ENCODE measurements at places on chromosomes 1 and 21.

- DNase-seq: no peak
These were observed 56.1 kb upstream of the SH3GLB1 start for GRCh38 chr1:86648255-86648654.

DNA sequence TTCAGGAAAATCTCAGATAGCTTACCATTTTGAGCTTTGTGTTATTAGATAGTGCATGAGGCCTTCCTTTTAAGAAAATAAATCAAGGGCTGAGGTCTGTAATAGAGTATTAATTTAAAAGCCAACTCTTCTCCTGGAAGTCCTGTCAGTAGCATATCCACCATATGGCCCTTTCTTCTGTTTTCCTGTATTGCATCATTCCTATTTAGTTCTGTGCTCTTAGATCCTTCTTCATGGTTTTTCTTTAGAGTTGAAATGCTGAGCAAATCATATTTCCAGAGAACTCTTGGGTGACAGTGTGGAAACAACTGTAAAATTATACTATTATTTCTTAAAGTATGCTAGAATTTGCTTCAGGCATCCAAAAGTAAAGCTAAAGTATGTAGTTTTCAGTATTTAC is 91.7 kb downstream of the TTC3 start:
- no peak for DNase-seq

GRCh38 chr1:22508329-22508728 is 55.0 kb upstream of the EPHA8 start:
- no peak for DNase-seq

DNA sequence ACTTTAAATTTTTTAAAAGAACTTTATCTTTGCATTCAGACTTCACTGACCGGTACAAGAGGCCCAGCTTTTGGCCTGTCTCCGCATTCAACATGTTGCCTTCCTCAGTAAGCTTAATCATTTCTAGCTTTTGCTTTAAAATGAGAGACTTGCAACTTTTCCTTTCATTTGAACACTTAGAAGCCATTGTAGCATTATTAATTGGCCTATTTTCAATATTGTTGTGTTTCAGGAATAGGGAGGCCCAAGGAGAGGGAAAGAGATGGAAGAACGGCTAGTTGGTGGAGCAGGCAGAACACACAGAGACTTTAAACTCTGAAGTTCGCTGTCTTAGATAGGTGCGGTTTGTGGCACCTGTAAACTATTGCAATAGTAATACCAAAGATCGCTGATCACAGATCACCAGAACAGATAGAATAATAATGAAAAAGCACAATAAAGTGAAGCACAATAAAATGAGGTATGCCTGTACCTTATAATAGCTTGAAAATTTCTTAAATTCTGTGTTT is 31.4 kb downstream of the RABGAP1L start:
- DNase-seq: no peak

DNA sequence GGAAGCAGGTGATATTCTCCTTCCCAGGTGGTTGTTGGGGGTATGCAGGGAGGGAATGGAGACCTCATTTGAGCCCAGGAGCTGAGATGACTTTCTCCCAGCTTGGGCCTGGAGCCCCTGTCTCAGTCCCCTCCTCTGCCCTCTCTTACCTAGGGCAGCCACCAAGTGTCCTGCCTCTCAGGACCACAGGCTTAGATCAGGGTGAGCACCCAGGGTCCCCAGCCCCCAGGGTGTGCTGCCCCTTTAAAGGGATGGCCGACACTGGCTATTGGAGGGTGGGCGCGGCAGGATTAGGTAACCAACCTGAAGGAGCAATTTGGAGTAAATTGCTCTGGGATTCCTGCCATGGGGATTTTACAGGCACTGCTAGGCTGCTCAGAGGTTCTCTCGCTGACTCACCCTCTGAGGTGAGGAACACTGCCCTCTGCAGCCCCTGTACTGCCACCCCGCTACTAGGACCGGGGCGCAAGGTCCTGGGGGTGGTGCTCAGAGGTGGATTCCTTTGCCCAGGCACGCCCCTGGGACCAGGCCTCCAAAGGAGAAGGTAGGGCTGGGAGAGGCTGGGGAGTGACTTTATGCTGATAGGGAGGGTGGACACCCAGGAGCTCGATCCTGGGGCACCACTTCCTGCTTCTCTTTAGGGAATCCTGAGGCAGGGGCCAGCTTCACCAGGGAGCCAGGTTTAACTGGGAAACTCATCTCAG is 1.5 kb downstream of the RPS6KA1 start:
- no peak for DNase-seq

DNA sequence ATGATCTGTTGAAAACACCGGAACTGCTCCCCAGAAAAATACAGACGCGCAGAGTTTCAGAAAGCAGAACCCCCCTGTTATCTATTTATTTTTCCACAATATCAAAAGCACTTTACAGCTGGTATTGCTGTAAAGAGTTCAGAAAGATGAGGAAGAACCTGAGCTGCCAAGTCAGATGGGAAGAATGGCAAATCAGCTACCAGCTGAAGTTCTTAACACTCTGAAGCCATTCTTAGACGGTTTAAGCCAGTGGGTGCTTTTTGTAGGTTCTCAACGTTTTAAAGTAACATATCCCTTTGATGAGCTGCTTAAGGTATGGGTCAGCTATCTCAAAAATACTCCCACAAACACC is 714 bp upstream of the AKIRIN1 start:
- DNase-seq: no peak

- no peak for DNase-seq
These were observed 17.5 kb upstream of the ZFP69B start for GRCh38 chr1:40432644-40433390.

DNA sequence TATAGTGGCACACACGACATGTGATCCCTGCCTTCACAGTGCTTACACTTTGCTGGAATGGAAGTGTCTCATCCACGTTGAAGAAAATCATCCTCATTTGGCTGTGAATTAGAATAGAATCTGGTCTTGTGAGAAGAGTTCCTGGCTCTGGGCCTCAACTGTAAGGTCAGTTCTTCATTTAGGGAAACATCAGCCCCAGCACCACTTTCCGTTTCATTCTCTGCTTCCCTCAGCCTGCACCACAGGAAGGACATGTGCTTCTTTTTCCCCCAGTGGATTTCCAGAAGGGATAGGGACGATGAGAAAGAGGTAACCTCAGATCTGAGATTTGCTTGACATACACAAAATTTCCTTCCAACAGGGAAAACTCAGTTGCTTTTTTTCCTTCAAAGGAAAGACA is 3.7 kb upstream of the ALX3 start:
- DNase-seq: no peak
